ENCODE measurements at places on chromosomes 5 and 9.
A peak's percentile ranks its signal among the peaks of the same experiment; 100 is the strongest.

GRCh38 chr9:129414377-129414992 is 206.4 kb downstream of the C9orf50 start:
- DNase-seq, result peak; percentile 56

GRCh38 chr5:172795318-172795977 is 24.5 kb upstream of the DUSP1 start:
- peak; percentile 90 for DNase-seq

GRCh38 chr9:96217294-96217707 is 84.7 kb downstream of the HSD17B3 start:
- no peak for DNase-seq

- no peak for DNase-seq
Measured at GRCh38 chr9:17875886-17876285, 297.0 kb downstream of the SH3GL2 start.

- no peak for DNase-seq
Measured at GRCh38 chr5:127513408-127513970, 4.0 kb upstream of the PRRC1 start.

- no peak for DNase-seq
Measured at GRCh38 chr5:26872337-26872736, 166.0 kb downstream of the CDH9 start.

DNA sequence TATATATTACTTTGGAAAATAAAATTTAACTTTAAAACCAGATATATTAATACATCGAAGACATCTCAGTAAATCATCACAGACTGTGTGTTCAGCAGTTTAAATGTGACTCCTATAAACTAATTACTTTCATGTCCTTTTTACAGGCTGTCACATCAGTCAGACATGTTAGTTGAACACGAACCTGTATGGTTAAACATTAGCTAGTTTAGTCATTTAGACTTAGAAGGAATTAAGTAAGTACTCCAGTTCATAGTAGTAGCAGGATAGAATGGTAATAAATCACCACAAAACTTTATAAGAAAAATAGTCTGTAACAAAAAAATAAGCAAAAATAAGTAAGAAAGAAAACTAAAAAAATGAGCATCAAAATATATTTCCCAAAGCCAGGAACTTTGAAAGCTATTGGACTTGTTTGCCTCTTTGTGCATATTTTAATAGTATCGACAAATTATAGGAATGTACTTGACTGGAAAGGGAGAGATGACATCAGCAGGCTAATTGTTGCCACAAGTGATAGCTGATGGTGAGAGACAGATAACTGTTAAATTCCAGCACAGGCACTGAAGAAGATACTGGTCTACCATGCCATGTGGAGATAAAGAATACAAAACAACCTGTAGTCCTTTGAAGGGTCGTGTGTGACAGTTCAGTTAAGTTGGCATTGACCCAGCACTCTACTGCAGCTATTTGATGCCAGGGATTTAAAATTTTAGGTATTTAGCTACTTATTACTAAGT is 83.9 kb downstream of the RIC1 start:
- no peak for DNase-seq

DNA sequence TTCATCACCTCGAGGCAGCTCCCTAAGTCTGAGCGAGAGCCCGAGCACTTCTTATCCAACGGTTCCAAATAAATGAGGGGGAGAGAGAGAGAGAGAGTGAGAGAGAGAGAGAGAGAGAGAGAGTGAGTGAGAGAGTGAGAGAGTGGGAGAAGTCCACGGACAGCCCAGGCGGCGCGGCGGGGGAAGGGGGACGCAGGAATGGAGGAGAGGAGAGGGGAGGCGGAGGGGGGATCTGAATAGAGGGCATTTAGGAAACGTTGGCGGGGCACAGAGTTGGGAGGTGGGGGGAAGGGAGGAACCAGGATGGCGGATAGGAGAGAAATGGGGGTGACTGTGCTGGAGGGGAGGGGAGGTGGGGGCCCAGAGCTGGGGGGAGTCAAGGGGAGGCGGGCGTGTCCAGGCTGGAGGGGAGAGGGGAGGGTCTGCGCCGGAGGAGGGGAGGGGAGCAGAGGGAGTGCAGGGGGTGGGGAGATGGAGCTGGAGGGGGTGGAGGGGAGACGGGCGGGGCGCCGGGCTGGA is 398 bp upstream of the BASP1 start:
- peak; percentile 61 for DNase-seq

- no peak for DNase-seq
Measured at GRCh38 chr9:76218886-76219445, 175.3 kb downstream of the RFK start.

DNA sequence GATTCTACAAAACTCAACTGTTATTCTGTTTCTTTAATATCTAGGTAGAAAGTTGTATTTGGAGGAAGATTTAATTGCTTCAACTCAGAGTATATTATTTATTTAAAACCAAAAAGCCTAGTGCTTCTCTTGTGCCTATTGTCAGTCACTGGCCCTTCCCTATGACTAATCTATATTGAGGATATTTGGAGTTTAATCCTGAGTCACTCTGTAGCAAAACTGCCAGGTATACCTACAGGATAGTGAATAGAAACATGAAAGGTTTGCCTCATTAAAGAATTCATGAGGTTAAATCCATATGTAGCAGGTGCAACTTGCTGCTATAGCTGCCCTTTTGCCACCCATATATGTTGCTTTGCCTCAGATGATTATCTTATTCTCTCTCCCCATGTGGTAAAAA is 15.1 kb downstream of the PLK2 start:
- DNase-seq, result no peak

DNA sequence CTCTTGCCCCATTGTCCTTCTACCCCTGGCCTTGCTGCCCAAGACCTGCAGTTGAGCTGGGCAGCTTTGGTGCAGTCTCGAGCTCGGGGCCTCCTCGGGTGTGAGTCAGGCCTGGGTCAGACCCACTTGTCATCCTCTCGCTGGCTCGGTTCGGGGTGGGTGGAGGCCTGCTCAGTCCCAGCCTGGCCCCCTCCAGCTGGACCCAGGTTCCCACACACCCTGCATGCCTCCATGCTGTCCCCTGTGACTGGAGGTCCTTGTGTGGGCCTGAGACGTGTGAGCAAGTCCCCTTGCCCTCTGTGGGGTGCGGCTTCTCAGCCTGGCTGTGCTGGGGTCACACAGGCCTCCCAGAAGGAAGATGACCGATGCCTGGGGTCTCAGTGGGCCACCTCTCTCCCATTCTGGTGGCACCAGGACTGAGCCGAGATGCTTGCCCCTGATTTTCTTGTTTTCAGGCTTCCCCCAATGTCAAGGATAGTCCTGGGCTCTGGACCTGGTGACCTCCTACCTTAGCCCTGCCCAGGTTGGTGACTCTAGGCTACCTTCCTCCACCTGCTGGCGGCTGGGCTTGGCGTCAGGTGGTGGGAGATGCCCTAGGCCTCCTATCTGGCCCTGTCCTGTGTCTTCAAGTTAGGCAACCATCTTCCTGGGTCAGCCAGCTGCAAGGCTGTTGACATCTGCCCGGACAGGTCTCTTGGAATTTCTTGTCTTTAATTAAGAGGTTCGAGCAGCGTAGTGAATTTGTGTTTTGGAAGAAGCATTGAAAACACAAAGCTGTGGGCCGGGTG is 15.1 kb downstream of the WNK2 start:
- DNase-seq, result no peak

DNA sequence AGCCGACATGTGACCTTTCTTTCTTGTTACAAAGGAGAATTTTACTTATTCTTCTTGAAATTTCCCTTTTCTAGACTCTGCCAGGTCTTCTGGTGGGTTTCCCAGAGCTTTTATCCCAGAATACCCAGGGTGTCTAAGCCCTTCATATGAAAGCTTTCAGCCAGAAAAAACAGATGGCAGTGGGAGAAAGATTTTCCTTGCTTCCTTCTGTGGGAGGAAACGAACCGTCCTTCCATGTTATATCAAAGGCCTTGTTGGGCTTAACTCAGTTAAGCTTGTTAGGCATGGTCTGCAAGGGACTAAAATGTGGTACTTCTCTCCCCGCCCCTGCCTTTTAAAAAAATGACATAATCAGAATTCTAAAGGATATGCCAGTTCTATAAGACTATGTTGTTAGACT is 47.5 kb downstream of the SPATA31D1 start:
- DNase-seq, result no peak

- no peak for DNase-seq
Measured at GRCh38 chr5:132679717-132680380, 6.1 kb downstream of the IL4 start.

- no peak for DNase-seq
Measured at GRCh38 chr9:5764130-5764868, 68.6 kb downstream of the ERMP1 start.

DNA sequence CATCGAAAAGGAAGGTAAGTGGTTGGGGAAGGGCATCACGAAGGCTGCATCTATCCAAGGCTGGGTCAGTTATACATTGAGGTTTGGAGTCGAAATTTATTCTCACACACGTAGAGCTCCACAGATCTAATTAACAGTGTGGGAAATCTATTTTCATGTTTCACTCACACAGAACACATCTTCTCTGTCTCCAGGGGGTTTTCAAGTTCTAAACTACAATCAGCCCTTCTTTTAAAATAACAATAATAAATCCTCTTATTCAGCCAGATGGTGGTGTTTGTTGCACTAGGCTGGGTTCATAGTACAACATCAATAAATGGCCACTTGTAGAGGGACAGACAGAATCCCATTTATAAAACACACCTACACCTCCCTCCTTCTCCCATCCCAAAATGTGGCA is 174.5 kb upstream of the KLF9 start:
- no peak for DNase-seq

GRCh38 chr5:16306812-16307211 is 127.2 kb upstream of the MARCHF11 start:
- DNase-seq, result no peak

DNA sequence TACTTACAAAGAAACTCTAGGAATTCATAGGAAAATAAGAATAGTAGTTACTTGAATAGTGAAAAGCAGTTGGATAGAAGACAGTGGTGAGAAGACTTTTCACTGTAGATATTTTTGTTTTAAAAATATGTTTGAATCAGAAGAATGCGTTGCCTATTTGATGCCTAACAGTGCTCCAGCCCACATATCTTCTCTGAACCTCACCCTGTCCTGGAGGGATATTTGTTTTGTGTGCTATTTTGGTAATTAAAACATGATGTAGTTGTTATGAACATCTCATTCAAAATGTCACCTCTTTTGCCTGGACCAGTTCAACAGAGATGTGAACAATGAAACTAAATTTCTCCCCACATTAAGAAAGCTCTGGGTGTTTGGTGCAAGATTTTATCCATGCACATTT is 87.6 kb downstream of the CARTPT start:
- DNase-seq, result no peak

DNA sequence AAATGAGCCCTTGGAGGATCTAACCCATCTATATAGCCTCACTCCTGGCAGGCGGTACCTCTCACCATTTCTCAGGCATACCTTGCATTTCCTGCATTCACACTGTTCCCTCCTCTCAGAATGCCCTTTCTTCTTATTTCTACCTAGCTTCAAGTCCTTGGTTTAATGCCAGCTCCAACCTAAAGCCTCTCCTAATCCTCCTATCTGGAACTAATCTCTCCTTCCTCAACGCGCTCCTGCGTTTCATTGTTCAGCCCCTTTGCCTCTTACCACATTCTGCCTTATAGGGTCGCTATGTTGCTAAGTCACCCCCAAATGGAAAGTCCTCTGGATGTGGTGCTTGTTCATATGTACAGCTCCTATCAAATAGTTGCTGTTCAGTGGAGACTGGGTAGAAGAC is 288.5 kb upstream of the TUT7 start:
- no peak for DNase-seq

- DNase-seq, result peak; percentile 92
Measured at GRCh38 chr5:172902497-172903472, 56.4 kb upstream of the RPL26L1 start.

GRCh38 chr5:34691326-34691725 is 35.2 kb downstream of the RAI14 start:
- peak; percentile 55 for DNase-seq

DNA sequence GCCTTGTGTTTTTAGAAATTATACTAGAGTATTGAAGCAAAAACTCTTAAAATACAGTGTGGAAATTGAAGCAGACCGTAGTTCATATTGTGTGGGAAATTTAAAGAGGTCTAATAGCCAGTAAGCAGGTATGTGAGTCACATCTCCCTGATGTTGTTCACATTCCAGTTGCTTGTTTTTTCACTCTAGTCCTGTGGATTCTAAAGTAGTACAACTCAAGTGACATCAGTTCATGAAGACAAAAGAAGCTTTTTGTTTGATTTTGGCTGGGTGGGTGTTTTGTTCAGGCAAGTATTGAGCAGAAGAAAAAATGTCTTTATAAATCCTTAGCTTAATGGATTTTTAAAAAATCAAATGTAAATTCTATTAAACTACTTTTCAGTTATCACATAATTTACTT is 216.2 kb downstream of the MAN2A1 start:
- no peak for DNase-seq

GRCh38 chr9:74718709-74719108 is 169.0 kb downstream of the TRPM6 start:
- no peak for DNase-seq

DNA sequence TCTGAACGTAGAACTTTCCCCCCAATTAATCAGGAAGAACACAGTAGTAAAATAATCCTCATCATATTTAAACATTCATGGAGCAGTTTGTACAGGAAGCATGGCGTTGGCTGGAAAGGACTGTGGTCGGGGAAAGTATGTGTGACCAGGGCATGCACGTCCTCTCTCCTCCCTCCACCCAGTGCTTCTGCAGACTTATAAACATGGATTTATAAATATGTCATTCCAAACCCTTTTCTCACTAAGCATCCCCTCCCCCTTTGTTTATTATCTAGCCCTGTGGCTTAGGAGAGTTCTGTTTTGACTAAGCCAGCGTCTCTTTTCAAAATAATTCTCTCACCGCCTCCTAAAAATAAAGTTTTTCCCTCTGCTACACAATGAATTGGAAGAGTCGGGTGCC is 70.4 kb upstream of the DAP start:
- peak; percentile 77 for DNase-seq

DNA sequence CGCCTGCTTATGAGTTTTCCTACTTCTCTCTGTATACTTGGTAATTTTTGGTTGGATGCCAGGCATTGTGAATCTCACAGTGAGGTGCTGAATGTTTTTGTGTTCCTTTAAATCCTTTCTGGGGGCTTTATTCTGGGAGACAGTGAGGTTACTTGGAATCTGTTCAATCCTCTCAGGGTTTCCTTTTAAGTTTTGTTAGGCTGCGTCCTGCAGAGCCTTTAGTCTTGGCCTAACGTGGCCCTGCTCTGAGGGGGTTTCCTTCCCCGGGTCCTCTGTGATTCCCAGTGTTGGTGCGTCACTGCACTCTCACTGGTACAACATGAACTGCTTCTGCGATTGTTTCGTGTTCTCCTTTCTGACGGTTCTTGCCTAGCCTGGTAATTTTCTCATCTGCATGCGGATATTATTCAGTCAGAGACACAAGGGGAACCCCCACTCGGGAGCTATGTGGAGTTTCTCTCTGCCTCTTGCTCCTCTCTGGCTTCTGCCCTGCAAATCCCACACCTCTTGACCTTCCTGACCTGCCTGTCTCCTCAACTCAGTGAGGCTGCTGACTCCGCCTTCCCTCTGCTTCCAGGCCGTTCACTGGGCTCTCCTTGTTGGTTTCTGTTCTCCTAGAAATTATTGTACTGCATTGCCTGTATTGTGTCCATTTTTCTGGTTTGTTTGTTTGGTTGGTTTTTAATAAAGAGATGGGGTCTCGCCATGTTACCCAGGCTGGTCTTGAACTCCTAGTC is 128.1 kb downstream of the DAB2IP start:
- no peak for DNase-seq

All from GM03348 (cell line).